ENCODE measurements at places on chromosomes 7 and 10.

DNA sequence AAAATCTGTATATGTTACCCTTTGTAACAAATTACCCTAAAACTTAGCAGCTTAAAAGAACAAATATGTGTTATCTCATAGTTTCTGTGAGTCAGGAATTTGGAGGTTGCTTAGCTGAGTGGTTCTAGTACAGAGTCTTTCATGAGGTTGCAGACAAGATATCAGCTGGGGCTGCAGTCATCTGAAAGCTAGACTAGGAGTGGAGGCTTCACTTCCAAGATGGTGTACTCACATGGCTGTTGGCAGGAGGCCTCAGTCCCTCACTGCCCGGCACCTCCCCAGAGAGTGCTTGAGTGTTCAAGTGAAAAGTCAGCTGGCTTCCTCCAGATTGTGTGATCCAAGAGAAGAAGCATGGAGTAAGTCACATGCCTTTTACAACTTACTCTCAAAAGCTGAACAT is 16.9 kb upstream of the GGCT start:
- DNase-seq = no peak

GRCh38 chr7:92226981-92227380 is 18.7 kb downstream of the KRIT1 start:
- DNase-seq = no peak

DNA sequence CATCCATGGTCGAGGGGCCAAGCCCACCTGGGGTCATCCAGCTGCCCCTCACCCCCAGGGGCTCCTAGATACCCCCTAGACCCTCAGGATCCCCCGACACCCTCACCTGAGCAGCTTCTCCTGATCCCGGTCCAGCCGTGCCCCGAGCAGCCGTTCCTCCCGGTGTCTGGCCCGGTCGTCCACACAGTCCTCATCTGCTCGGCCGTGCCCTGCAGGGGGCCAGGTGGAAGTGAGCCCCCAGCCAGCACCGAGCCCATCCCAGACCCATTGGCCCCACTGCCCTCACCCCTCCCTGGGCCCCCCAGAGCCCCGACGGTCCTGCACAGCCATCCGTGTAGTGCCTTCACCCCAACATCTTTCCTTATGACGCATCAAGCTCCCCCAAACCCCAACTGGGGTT is 45.8 kb downstream of the TNRC18 start:
- no peak for DNase-seq

DNA sequence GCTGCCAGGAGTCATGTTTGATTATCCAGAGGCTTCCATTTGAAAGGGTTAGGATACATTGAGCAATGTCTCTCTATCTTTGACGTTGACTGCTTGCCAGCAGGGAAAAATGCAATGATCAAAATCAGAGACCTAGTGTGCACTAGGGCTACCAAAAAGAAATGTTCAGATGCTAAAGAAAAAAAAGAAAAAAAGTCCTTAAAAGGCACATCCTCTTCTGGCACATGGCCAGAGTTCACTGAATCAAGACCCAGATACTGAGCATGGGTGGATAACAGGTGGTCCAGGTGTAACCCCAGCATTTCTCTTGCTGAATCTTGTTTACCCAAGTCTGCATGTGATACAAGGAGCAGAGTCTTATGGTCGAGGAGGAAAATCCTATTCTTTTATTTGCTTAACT is 899.3 kb downstream of the SORCS3 start:
- DNase-seq = no peak

DNA sequence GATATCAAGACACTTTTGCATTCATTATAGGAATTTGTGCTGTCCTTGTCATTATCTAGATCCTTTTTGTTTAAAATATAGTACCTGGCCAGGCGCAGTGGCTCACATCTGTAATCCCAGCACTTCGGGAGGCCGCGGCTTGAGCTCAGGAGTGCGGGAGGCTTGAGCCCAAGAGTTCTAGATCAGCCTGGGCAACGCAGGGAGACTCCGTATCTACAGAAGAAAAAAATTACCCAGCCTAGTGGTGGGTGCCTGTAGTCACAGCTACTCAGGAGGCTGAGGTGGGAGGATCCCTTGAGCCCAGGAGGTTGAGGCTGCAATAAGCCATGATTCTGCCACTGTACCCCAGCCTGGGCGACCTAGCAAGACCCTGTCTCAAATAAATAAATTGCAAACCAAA is 621 bp upstream of the MORN4 start:
- DNase-seq = no peak

GRCh38 chr7:140033036-140033435 is 29.7 kb downstream of the PARP12 start:
- DNase-seq = no peak

- no peak for DNase-seq
Measured at GRCh38 chr7:87152897-87153641, 816 bp downstream of the DMTF1 start.

Data from NCI-H1417 treated with DMSO at 0.1 percent for 48 hours (cell line).